ENCODE measurements at places on chromosomes 2 and 18. TPM values are rescaled to one million over a fixed set of nuclear protein-coding genes. Genes with fewer than 3 reads are reported as not detected.

Gene BMP10
- not detected for polyA plus RNA-seq

Gene APOB
- polyA plus RNA-seq = 0.08 TPM

Gene RAMP1
- 1.7 TPM for polyA plus RNA-seq

Gene AQP12B
- not detected for polyA plus RNA-seq

Gene BOLL
- 1.1 TPM for polyA plus RNA-seq

Gene MOCOS
- polyA plus RNA-seq = 3.9 TPM
